ENCODE measurements at places on chromosomes 16 and 17.
A peak's percentile ranks its signal among the peaks of the same experiment; 100 is the strongest.

- DNase-seq: no peak
These were observed 93.9 kb downstream of the HAPSTR1 start for GRCh38 chr16:9185381-9185780.

GRCh38 chr17:3923466-3924190 lies 7.4 kb upstream of the P2RX1 start:
- DNase-seq: no peak

DNA sequence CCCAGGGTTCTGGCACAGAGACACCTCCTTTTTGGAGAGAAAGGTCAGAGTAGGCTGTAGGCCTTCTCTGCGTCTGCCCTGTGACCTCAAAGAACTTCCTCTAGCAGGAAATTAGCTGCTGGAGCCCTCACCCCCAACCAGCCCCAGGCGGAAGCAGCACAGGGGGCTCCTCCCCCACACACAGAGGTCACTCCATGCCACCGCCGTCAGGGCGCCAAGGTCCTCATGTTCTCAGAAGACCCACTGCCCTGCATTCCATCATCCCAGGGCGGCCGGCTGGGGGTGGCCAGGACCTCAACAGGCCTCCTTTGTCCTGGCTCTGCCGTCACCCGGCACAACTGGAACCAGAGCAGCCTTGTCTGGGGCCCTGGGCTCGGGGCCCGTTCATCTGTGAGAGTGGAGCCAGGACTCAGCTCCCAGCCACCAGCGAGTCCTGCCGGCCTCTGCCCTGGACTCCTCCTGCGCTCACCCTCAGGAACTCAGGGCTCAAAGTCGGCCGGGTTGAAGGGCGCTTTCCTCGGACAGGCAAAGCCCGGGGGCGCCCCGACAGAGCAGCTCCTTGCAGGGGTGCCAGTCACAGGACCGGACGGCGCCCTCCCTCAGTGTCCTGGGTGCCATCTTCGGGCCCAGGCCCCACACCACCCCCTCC lies 1.2 kb downstream of the TMC6 start:
- peak; percentile 54 for DNase-seq

- DNase-seq: no peak
These were observed 16.1 kb downstream of the TLE7 start for GRCh38 chr16:71425746-71426068.

DNA sequence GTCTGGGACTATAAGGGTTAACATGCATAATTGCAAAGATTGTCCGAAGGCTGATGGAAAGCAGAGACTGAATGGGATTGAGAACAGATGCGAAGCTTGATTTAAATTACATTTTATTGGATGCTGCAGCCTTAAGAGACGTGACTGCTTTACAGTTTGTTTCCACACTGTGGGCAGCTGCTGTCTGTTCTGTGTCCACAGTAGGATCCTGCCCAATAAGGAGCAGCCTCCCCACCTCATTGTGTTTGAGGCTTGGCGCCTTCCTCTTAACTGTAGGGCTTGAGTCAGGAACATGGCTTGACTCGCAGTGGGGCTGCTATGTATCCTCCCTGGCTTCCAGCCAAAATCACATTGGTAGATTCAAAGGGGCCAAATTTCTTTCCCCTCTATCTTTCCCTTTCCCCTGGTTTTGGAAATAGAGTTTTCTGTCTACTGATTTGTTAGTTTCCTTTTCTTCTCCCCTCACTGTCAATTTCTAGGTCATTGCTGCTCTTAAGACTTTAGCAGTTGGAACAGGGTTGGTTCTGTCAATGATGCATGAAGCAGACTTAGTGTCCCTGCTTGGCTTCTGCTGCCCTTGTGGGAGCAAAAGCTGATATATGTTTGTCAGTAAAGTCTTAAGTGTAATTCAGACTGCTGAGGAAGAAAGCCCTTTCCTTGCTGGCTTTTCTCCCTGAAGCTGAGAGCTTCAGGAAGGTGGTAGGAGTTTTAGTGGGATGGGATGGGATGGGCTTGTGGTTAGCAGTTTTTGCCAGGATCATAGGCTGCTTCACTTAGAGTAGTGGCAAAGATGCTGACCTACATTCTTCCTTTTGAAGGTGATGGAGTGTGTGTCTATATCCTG lies 5.0 kb upstream of the RARA start:
- DNase-seq: no peak

DNA sequence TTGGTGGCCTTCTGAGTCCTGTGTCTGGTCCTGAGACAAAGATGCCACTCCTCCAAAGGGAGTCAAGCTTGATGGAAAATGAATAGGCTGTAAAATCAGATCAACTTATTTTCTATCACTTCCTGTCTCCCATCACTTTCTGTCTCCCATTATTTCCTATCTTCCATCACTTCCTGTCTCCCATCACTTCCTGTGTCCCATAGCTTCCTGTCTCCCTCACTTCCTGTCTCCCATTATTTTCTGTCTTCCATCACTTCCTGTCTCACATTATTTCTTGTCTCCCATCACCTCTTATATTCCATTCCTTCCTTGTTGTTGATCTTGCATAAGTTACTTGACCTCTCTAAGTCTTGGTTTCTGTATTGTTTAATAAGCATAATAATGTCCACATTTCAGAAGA lies 418.5 kb upstream of the EEF2KMT start:
- no peak for DNase-seq

DNA sequence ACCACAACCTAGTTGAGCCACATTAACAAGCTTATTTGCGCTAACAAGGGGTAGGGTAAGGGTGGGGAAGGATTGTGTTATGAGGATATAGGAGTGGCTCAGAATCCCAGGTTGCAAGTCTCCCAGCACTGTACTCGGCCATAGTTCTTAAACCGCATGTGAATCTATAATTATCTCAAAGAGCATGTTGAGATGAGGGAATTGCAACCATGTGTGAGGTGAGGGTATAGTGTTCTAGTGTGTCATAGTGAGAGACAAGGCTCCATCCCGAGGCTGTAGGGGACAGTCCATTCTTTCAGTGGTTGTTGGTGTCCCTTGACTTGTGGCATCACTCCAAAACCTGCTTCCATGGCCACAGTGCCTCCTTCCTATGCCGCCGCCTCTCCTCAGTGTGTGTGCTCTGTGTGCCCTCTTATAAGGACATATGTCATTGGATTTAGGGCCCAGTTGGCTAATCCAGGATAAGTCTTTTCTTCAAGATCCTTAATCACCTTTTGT lies 22.7 kb upstream of the ATP5MC1 start:
- DNase-seq: no peak

GRCh38 chr17:72164158-72164739 lies 43.4 kb downstream of the SOX9 start:
- DNase-seq: no peak

DNA sequence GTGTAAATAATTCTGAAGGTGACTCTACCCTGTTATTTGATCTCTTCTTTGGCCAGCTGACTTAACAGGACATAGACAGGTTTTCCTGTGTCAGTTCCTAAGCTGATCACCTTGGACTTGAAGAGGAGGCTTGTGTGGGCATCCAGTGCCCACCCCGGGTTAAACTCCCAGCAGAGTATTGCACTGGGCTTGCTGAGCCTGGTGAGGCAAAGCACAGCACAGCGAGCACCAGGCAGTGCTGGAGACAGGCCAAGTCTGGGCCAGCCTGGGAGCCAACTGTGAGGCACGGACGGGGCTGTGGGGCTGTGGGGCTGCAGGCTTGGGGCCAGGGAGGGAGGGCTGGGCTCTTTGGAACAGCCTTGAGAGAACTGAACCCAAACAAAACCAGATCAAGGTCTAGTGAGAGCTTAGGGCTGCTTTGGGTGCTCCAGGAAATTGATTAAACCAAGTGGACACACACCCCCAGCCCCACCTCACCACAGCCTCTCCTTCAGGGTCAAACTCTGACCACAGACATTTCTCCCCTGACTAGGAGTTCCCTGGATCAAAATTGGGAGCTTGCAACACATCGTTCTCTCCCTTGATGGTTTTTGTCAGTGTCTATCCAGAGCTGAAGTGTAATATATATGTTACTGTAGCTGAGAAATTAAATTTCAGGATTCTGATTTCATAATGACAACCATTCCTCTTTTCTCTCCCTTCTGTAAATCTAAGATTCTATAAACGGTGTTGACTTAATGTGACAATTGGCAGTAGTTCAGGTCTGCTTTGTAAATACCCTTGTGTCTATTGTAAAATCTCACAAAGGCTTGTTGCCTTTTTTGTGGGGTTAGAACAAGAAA lies 5.1 kb downstream of the STH start:
- no peak for DNase-seq

GRCh38 chr17:39709998-39710964 lies 10.4 kb downstream of the ERBB2 start:
- DNase-seq: no peak

DNA sequence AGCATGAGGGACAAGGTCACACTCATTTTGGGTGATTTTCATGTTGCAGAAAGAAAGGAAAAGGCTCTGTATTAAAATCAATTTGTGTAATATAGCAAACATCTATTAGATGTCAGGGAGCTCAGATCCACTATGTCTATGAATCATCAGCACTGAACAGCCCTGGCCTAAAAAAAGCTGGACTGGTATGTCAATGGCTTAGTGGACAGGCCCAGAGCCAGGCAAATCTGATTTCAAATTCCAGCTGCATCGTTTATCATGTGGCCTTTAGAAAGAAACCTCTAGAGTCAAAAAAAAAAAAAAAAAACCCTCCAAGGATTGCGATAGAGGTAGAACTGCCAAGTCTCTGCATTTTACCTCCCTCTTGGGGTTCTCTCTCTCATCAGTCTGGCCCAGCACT lies 5.4 kb downstream of the GAS7 start:
- no peak for DNase-seq

GRCh38 chr17:17084317-17084835 lies 42.1 kb downstream of the MPRIP start:
- no peak for DNase-seq

GRCh38 chr17:50279181-50279526 lies 4.9 kb downstream of the TMEM92 start:
- DNase-seq: no peak

DNA sequence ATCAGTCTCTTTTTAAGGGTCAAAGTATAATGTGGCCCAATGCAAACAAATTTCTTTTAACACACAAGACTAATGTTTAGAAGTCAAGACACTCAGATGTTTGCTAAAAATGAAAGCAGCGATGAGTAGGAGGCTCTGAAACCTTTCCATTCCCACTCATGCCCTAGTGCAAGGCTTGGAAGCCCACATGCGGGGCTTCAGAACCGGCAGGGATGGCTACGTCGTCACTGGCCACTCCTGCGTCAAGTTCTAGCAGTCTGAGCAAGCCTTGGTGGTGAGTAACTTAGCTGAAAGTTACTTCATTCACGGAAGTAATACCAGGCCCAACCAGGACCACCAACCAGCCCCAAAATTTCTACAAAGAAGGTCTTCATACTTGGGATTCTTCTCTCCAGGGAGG lies 14.8 kb upstream of the TMED6 start:
- no peak for DNase-seq

GRCh38 chr17:17648762-17649161 lies 32.5 kb upstream of the RAI1 start:
- DNase-seq: no peak

DNA sequence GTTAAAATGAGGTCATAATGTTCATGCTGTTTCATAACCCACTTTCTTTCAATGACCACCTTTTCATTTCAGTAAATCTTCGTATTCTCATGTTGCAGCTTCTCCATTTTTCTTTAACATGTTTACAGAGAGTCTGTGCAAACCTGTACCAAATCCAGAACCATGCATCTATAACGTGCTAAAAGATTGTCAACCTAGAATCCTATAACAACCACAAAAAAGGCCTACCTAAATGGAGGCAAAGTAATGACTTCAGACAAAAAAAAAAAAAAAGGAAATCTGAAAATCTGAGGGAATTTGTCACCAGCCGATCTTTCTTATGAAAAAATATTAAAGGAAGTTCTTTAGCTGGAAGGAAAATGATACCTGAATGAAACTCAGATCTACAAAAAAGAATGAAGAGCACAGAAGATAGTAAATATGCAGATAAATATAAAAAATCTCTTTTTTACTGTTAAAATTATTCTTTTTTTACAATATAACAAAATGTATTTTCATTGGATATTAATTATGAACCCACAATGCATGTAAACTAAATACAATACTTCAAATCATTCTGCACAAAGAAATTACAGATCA lies 1.4 kb upstream of the SLFN11 start:
- no peak for DNase-seq

- no peak for DNase-seq
These were observed 36.8 kb downstream of the SOCS1 start for GRCh38 chr16:11219178-11219577.

DNA sequence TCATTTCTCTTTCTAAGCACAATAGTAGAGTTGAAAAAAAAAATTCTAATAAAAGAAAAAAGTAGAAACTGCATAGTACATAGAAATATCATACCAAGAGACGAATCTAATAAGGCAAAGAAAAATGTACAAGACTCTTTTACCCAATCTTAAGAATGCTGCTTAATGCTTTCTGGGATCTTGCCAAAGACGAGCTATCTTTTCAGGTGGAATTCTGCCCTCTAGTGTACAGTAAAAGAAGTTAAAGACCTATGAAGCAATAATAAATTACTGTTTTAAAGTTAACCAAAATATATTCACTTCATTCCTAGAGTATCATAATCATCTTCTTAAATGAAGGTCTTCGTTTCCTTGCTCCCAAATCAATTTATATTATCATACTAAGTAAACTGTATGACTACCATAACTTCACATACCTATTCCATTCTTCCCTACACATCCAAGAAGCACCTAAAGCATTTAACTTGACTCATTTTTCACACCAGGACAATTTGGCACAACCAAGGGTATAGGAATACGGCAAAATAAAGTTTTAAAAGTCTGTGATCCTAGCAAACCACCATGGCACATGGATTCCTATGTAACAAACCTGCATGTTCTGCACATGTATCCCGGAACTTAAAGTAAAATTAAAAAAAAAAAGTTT lies 47.7 kb downstream of the CFDP1 start:
- DNase-seq: no peak

DNA sequence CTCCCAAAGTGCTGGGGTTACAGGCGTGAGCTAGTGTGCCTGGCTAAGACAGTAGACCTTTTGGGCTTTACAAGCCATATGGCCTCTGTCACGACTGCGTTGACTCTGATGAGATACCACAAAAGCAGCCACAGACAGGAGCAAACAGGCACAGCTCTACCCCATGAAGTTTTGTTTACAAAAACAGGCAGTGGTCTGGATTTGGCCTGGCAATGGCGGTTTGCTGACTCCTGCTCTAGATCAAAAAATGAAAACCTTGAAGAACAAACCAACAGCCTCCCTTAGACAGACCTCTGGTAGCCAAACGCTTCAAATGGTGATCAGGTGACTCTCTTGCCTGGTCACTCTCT lies 20.7 kb downstream of the SLC43A2 start:
- DNase-seq: no peak

- DNase-seq: no peak
These were observed 155.1 kb upstream of the CCL2 start for GRCh38 chr17:34099859-34100515.

GRCh38 chr16:23006380-23006779 lies 142.9 kb downstream of the USP31 start:
- DNase-seq: no peak

- DNase-seq: no peak
These were observed 13.2 kb downstream of the COPZ2 start for GRCh38 chr17:48024149-48025039.

DNA sequence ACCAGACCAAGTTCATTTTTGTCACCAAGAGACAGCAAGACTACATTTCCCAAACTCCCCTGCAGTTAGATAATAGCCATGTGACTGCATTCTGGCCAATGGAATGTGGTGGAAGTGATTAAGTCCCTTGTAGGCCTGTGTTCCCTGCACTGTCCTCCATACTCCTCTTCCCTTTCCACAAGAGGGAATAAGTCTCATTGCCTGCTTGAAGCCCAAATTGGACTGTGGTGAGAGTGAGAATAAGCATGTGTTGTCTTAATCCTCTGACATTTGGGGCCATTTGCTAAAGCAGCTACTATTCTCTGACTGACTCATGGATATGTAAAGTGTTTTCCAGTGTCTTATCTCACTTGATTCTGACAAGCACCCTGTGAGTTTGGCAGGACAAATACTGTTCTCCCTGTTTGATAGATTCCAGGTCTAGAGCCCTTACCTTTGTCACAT lies 20.7 kb downstream of the PIK3R6 start:
- DNase-seq: no peak

Measured in stimulated activated CD4-positive, alpha-beta T cell treated with anti-CD3 and anti-CD28 coated beads, TNF-alpha, amount 100 ng/mL, for 4 hours (primary cell).